ENCODE measurements at places on chromosomes 6 and 20.

DNA sequence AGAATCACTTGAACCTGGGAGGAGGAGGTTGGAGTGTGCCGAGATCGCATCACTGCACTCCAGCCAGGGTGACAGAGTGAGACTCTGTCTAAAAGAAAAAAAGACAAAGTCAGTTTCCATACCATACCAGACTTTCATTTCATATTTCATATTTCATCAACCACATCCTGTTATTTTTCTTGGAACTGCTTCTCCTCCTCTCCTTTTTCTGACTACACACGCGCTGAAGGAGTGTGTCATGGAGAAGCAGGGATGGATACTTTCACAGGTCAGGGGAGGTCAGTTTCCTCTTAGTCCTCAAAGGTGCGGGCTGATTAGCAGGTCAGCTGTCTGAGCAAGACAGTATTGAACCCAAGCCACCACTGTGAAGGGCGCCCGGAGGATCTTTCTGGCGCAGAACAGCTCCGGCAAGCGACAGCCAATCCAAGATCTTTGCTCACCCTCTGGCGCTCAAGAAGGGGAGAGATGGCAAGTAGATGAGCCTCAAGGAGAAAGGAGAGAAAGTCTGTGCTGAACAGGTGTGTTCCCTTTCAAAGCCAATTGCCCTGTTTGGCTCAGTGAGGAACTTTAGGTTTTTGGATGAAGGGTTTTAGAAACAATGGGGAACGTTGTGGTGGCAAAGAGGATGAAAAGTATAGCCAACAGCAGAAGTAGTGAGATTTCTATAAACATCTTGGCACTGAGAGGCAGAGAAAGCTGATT is 18.9 kb upstream of the SYNJ2 start:
- DNase-seq: no peak

DNA sequence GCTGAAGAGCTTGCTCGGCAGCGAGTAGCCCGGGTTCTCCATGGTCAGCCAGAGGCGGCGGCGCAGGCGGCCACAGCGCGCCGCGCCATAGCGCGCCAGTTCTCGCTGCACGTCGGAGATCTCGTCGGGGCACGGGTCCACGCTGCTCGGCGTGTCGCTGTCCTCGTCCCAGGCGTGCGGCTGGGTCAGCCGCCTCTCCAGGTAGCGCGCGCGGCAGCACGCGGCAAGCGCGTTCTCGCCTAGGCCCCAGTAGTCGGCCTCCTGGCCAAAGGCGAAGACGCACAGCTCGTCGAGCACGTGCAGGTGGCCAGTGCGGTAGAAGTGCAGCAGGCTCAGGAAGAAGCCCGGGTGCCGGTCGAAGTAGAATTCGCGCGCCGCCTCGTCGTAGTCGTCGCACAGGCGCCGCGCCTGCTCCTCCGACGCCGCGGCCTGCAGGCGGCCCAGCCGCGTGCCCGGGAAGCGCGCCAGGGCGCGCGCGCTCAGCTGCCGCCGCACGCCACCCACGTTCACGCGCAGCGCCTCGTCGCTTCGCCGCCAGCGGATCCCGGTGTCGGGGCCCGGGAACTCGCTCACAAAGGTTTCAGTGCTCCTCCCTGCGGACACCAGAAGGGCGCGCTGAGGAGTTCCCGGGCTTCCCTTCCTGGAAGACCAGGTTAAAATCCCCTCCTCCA is 2.7 kb downstream of the KCNS1 start:
- DNase-seq: no peak

- no peak for DNase-seq
These were observed 18.6 kb upstream of the POLR1H start for GRCh38 chr6:30042476-30042875.

DNA sequence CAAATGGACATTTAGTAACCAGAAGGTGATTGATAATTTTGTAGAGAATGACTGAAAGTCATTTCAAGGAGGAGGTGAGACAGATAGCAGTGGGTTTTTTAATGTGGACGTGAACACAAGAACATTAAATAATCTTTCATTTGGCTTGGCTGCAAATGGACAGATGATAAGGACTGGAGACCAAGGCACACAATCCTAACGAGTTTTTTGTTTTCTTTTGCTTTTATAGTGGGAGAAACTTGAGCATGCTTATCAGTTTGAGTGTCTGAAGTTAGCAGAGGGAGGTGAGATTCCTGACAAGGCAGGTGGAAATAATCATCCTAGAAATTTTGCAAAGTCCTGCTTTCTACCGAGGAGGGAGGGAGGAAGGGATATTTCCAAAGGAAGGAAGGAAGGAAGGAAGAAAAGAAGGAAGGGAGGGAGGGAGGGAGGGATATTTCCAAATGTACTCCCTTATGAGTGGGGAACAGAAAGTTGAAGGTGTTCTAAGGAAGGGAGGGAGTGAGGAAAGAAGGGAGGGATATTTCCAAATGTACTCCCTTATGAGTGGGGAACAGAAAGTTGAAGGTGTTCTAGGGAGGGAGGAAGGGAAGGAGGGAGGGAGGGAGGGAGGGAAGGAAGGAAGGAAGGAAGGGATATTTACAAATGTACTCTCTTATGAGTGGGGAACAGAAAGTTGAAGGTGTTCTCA is 63.1 kb downstream of the RNF217 start:
- DNase-seq: no peak

- DNase-seq: no peak
These were observed 3.7 kb upstream of the ZUP1 start for GRCh38 chr6:116672306-116672705.

DNA sequence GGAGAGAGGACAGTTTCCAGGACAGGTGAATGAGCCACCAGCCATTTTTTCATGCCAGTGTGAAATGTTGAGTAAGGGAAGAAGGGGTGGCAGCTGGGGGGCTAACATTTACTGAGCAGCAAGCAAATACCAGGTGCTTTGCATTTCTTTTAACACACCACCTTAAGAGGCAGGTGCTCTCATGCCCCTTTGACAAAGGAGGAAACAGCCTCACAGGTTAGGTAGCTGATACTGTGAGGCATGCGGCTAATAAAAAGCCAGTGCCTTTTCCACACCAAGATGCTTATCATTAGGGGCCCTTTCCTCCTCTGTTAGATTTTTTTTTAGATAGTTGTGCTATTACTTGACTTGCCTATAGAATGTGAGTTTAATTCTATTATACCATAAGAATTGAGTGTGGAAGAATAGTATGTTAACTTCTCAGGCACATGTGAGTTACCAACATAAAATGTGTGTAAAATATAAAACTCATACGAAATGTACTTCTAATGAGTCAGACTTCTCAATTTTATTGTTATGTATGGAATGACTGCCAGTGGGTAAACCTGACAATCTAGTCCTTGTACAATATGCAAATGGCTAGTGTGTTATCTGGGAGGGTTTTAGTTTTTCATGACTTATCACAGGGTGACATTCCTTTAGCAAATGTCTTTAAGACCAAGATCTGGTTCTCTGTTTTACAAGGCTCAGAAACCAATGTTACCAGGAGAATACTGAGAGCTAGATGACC is 260.0 kb downstream of the TMEM242 start:
- DNase-seq: no peak

- peak; percentile 41 for DNase-seq
These were observed 669 bp upstream of the PEX6 start for GRCh38 chr6:42979523-42980177.

GRCh38 chr6:27772261-27773001 is 139.8 kb downstream of the OR2B2 start:
- DNase-seq: peak; percentile 84

- no peak for DNase-seq
These were observed 28.5 kb upstream of the TMEM244 start for GRCh38 chr6:129889580-129889979.

- peak; percentile 22 for DNase-seq
These were observed 31.8 kb upstream of the GMPR start for GRCh38 chr6:16206595-16207037.

- no peak for DNase-seq
These were observed 24.7 kb upstream of the PYGB start for GRCh38 chr20:25223179-25223661.

- DNase-seq: no peak
These were observed 46.9 kb downstream of the RIPOR2 start for GRCh38 chr6:24888715-24889370.

DNA sequence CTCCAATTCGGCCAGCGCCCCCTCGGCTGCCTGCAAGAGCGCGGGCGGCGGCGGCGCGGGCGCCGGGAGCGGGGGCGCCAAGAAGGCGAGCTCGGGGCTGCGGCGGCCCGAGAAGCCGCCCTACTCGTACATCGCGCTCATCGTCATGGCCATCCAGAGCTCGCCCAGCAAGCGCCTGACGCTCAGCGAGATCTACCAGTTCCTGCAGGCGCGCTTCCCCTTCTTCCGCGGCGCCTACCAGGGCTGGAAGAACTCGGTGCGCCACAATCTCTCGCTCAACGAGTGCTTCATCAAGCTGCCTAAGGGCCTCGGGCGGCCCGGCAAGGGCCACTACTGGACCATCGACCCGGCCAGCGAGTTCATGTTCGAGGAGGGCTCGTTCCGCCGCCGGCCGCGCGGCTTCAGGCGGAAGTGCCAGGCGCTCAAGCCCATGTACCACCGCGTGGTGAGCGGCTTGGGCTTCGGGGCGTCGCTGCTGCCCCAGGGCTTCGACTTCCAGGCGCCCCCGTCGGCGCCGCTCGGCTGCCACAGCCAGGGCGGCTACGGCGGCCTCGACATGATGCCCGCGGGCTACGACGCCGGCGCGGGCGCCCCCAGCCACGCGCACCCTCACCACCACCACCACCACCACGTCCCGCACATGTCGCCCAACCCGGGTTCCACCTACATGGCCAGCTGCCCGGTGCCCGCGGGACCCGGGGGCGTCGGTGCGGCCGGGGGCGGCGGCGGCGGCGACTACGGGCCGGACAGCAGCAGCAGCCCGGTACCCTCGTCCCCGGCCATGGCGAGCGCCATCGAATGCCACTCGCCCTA is 963 bp downstream of the FOXF2 start:
- no peak for DNase-seq

DNA sequence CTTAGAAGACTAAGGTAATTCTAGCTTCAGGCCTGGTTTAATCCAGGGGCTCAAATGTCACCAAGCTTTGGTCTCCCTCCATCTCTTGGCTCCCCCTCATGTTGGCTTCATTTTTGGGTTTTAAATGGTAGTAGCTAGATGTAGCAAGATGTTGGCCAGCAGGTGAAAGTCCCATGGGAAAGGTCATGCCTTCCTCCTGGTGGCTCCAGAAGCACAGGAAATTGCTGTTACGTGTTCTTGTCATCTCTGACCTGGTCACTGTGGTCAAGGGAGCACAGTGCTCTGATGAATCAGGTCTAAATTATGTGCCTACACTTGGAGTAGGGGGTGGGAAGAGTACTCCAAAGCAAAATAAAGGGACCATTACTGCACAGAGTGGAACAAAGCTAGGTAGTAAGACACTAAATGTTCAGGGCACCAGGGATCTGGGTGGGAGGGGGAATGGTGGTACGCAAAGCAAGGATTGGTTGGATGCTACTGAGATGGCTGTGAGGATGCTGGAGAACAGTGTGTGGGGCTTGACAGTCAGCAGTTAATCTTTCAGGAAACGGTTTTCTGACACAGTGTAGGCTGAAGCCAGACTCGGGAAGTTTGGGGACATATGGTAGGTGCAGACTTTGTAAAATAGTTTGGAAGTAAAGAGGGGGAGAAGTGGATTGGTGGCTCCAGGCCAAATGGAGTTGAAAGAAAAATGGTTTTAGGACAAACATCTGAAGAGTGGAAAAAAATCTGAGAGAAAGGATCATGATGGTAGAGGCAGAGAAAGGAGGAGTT is 30.1 kb downstream of the CDS2 start:
- DNase-seq: no peak

GRCh38 chr20:32909896-32910571 is 51.3 kb downstream of the EFCAB8 start:
- no peak for DNase-seq

DNA sequence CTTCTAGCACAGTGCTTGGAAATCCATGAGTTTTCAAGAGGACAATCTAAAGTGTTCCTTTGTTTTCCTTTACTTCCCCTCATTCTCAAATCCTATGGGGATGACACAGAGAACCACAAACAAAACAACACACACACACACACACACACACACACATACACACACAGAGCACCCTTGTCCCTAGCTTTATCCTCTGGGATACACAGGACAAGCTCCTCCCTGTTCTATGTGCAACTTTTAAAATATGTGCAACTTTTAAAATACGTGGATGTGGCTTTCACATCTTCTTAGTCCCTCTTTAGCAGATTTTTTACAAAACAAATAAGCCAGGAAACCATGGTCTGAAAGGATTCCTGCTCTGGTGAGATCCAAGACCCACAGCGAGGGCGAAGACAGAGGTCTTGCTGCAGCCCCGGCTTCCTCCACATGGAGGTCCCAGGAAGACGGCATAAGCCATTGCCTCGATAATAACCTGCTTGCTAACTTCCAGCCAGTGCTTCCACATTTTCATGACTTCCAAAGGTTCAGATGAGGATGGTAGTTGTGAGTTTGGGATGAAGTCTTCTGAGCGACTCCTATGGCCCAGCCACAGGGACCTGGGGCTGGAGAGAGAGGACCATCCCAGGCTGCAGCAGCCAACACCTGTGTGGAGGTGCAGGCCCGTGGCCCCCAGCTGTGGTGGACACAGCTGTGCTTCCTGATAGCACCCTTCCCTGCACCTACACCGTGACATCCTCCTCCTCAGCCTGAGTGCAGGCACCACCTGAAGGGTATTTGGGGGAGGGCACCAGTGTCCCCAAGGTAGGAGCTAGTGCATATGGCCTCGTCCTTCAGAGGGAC is 62.8 kb upstream of the CD93 start:
- DNase-seq: no peak

DNA sequence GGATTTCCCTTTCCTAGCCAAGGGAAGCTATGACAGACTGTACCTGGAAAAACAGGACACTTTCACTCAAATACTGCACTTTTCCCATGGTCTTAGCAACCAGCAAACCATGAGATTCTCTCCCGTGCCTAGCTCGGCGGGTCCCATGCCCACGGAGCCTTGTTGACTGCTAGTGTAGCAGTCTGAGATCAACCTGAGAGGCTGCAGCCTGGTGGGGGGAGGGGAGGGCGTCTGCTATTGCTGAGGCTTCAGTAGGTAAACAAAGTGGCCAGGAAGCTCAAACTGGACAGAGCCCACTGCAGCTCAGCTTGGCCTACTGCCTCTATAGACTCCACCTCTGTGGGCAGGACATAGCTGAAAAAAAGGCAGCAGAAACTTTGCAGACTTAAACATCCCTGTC is 61.8 kb downstream of the EPM2A start:
- no peak for DNase-seq

DNA sequence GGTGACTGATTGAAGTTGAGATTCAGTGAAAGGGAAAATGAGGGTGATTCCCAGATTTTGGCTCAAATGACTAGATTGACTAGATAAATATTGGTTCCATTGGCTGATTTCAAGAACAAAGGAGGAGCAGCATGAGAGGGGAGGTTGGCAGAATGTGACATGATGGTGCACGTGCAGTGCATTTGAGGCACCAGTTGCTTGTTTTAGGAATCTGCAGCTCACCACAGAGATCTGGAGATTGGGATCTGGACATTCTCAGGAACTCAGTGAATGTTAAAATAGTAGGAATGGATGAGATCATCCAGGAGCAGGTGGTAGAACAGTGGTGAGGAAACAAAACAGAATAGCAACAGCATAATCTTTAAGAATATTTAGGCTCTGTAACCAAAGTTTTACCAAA is 496.3 kb downstream of the DHX35 start:
- DNase-seq: no peak

DNA sequence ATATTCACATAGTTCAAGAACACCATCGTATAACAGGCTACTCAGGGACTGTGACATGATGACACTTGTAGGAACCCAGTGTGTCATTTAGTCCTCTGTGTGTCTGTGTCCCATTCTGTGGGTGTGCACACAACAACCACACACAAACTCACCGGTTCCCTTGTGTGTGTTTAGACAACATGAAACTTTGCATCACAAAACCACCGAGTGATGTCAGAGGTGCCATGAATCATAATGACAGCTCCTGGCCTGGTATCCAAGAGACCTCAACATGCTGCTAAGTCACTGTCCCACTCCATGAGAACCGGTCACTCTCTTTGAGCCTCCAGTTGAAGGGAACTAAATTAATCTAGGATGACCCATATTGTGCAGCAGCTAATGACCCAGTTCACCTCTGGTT is 421.3 kb downstream of the PREX1 start:
- no peak for DNase-seq

Data from NCI-H345 (cell line).